Right renal cortex interstitium (tissue), 3 donors: ENCODE measurements at places on chromosomes 3 and 15. TPM values are rescaled to one million over a fixed set of nuclear protein-coding genes. Genes with fewer than 3 reads are reported as not detected.

DNA sequence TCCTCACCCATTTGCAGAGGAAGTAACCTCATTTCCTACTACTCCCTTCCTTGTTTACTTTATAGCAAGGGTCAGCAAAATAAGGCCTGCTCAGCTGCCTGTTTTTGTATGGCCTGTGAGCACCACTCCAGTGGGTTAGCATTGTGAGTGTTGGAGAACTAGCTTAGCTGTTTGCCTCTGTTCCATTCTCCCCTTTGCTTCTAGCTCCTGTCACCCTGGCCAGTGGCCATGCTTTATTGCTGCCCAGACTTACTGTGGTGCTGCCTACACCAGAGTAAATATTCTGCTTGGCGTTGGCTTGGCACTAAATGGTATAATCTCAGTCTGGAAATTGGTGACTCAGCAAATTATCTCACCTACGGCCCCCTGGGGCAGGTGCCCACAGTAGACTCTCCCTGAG lies 8.8 kb downstream of the PDCD6IP start:
- no peak for DNase-seq

DNA sequence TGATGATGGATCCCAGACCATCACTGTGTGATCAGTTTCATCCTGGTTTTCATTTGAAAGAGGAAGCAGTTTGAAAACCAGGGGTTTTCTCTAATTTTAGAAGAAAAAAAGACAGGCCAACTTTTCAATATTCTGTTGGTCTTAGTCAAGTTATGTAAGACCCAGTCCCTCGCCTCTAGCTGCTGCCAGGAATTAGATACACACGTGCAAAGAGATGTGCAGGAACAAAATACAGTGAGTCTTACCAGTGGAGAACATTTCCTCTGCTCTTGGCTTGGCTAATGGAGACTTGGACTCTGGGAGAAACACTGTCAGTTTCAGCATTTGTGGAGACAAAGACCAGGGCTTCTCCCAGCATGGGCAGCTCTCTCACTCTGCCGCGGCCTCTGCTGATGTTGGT lies 214.9 kb upstream of the C2CD4B start:
- no peak for DNase-seq

DNA sequence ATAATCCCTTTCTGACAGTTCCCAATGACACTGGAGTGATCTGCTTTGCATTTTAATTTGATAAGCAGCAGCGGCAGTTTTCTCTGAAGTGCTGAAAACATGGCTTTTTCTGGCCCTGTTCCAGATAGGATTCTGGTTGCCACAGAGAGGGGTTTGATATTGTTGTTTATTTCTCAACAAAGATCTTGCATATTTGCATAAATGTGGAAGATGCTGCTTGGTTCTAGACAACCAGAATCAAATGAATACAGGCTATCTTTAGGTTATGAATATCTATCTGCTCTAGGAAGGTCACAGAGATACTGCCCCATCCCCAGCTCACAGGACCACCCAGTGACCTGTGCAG lies 137.1 kb downstream of the ZNF609 start:
- DNase-seq: no peak

DNA sequence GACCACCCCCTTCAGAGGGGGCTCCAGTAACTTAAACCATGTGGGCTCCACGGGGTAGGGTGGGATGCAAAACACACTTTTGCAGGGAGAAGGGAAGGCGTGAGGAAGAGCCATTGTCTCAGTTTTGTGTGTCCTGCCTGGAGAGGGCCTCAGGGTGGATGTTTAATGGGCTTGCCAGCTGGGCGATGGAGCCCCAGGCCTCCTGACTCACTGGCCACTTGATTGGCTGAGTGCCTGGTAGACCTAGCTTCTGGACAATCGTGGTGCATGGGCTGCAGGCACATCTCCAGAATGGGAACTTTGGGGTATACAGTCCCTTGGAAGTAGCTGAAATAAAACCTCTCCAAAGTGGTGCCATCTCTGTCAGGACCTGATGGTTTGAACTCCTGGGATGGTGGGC lies 118.3 kb upstream of the MRPS22 start:
- no peak for DNase-seq

- no peak for DNase-seq
Observed at GRCh38 chr15:68407886-68408881, 23.8 kb downstream of the ITGA11 start.

- no peak for DNase-seq
Observed at GRCh38 chr3:127037418-127037841, 54.5 kb downstream of the PLXNA1 start.

DNA sequence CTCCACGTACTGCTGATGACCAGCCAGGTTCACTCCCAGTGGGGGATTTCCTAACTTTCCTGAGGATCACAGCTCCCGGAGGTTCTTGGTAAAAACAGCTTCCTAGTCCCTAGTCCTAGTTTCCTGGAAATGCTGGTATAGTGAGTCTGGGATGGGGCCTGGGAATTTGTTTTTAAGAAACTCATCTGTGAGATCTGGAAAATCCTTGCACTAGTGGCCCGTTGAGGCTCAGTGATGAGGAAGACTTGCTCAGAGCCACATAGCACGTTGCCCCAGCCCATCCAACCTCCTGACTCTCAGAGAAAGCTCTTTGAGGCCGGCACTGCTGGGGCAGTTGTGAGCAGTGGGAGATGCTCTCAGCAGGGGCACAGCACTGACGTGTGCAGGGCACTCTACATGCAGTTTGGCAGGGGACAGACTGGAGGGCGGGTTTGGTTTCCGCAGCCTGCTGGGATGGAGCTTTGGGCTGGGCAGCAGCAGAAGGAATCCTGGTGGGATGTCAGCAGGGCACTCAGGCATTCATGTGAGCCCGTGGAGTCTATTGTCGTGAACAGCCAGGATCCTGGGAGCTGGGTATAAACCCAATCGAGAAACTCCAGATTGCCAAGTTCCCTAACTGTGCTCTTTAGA lies 31.6 kb downstream of the SAXO2 start:
- no peak for DNase-seq

GRCh38 chr3:46865031-46865507 lies 1.8 kb upstream of the MYL3 start:
- no peak for DNase-seq

- DNase-seq: no peak
Observed at GRCh38 chr3:107106316-107106715, 270.9 kb upstream of the CCDC54 start.

DNA sequence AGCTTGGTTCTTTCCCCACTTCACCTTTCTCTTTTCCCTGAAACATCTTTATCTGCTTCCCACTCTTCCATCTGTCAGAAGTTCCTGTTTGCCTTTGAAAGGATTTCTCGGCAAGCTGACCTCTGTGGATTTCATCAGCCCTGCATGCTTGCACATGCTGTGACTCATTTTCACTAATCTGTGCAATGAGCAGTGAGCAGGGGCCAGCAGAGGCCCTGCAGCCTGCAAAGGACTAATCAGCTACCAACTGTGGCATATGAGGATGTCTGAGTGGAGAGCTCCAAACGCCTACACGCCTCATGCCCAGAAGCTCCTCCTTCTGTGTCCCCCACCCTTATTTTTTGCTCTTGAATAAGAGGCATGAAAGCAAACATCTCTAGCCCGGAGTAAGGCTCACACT lies 333.0 kb upstream of the SEMA6D start:
- DNase-seq: no peak

DNA sequence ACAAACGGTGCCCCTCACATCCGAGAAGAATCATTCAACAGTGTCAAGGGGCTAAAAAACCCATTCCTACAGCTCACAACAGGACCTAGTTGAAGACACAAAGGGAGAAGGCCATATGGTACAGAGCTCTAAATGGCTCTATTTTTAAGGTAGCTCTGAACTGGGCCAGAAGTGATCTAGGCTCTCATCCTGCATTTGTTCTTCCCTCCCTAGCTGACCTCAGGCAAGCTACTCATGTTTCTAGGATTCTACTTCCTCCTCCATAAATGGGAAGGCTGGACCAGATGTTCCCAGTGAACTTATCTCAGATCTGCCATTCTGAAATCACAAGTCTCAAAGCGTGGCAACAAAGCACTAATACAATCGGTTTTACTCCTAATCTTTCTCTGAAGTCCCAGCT lies 62.3 kb downstream of the CPNE4 start:
- no peak for DNase-seq

- no peak for DNase-seq
Observed at GRCh38 chr3:127374086-127375010, 86.5 kb upstream of the PRR20G start.

- no peak for DNase-seq
Observed at GRCh38 chr3:17357035-17357710, 385.3 kb downstream of the TBC1D5 start.

Gene ATP13A5
- 0.08 TPM for polyA plus RNA-seq

Gene COMMD4
- 85.8 TPM for polyA plus RNA-seq

Gene DUOXA2
- polyA plus RNA-seq: not detected

Gene FSD2
- polyA plus RNA-seq: 0.10 TPM
